Purkinje cell (primary cell): ENCODE measurements at places on chromosomes 12 and 14. TPM values are rescaled to one million over a fixed set of nuclear protein-coding genes. Genes with fewer than 3 reads are reported as not detected.

The OTUB2 gene
- polyA plus RNA-seq: 2.5 and 4.2 TPM in 2 replicates

The KRT82 gene
- not detected in 2 replicates for polyA plus RNA-seq

The TAS2R8 gene
- not detected in 2 replicates for polyA plus RNA-seq

The WNT5B gene
- polyA plus RNA-seq: not detected in 2 replicates

The GUCY2C gene
- not detected in 2 replicates for polyA plus RNA-seq

The RNU4-1 gene
- polyA plus RNA-seq: not detected in 2 replicates

The HOXC10 gene
- polyA plus RNA-seq: not detected in 2 replicates

The PLEKHD1 gene
- polyA plus RNA-seq: 46.0 and 58.9 TPM in 2 replicates

The OR4K1 gene
- not detected in 2 replicates for polyA plus RNA-seq

The BCL11B gene
- 0.26 TPM in 1 of 2 replicates, not detected in the other for polyA plus RNA-seq

The NTF3 gene
- not detected in 2 replicates for polyA plus RNA-seq

The DCN gene
- 5.3 and 12.2 TPM in 2 replicates for polyA plus RNA-seq

The TMEM119 gene
- not detected in 2 replicates for polyA plus RNA-seq

The KIF26A gene
- not detected in 2 replicates for polyA plus RNA-seq

The SAMD15 gene
- polyA plus RNA-seq: 37.4 and 37.8 TPM in 2 replicates

The RILPL1 gene
- polyA plus RNA-seq: 0.50 and 6.8 TPM in 2 replicates

The ZNF140 gene
- polyA plus RNA-seq: 10.7 and 21.7 TPM in 2 replicates

The NKX2-8 gene
- polyA plus RNA-seq: not detected in 2 replicates

The TOMM20L gene
- polyA plus RNA-seq: not detected in 2 replicates

The ASPG gene
- not detected in 2 replicates for polyA plus RNA-seq

The KRT75 gene
- not detected in 2 replicates for polyA plus RNA-seq

The RBM23 gene
- 27.9 and 36.6 TPM in 2 replicates for polyA plus RNA-seq

The SLC10A1 gene
- polyA plus RNA-seq: 0.23 TPM in 1 of 2 replicates, not detected in the other

The KRT1 gene
- not detected in 2 replicates for polyA plus RNA-seq

The NDUFA9 gene
- 438 and 533 TPM in 2 replicates for polyA plus RNA-seq
